ENCODE measurements at places on chromosomes 4 and X.

DNA sequence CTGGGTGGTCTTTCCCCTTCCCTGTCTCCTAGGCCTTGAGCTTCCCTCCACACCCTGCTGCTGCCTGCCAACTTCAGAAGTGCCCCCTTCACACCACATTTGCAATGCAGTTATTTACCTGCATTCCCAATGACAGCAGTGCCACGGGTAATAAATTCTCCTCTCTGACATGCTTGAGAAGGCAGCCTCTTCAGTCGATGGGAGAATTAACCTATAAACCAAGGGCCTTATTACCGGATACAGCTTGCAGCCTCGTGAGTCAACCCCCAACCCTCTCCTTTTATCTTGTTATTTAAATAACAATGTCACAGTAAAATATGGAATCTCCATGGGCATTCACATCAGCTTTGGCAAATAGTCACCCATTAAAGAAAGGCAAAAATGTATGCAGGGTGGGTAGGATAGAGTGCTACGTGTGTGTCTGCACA lies 34.7 kb upstream of the LGI2 start:
- no peak for DNase-seq

GRCh38 chr4:55808632-55809031 lies 11.0 kb upstream of the EXOC1L start:
- no peak for DNase-seq

- DNase-seq = no peak
Measured at GRCh38 chr4:31595496-31595895, 875.3 kb downstream of the PCDH7 start.

- no peak for DNase-seq
Measured at GRCh38 chr4:68272380-68272779, 26.9 kb upstream of the TMPRSS11B start.

DNA sequence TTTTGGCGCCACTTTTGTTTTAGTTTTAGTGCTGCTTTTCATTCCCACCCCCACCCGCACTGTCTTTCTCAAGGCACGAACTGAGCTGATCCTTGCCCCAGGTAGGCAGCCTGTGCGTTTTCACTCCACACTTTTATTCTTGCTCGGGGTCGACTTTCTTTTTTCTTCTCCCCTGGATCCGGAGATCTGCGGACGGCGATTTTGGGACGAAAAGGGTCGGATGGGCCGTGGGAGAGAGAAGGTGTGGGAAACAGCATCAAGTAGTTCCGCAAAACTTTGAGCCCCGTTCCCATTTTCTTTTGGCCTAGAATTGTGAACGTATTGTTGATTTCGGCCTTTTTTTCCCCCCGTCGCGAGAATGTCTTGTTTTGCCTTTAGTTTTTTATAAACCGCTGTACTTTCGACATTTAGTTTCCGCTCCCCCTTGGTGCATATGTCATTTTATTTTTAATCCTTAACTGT lies 531 bp downstream of the STAG2 start:
- no peak for DNase-seq

GRCh38 chrX:1453951-1454785 lies 1.5 kb upstream of the ASMTL start:
- DNase-seq = peak; percentile 83

DNA sequence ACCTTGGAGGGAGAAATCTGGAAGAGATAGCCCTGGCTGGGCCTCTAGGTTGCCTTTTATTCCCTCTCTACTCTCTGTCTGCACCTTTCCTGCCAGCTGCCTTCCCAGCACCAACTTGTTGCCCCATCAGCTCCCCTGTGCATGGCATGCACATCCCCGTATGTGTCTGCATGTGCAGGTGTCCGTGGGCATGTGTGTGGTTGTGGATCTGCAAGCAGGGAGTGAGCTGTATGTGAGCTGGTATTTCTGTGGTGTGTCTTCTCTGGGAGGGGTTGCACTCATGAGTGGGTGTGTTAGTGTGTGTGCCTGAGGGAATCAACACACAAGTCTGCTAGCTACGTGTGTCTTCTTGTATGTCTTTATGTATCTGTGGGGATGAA lies 9.9 kb downstream of the L1CAM start:
- no peak for DNase-seq

- DNase-seq = no peak
Measured at GRCh38 chr4:107712236-107712635, 7.8 kb downstream of the PAPSS1 start.

- no peak for DNase-seq
Measured at GRCh38 chrX:137212078-137212632, 178.4 kb upstream of the GPR101 start.

GRCh38 chr4:126874533-126874932 lies 758.2 kb upstream of the INTU start:
- DNase-seq = no peak

DNA sequence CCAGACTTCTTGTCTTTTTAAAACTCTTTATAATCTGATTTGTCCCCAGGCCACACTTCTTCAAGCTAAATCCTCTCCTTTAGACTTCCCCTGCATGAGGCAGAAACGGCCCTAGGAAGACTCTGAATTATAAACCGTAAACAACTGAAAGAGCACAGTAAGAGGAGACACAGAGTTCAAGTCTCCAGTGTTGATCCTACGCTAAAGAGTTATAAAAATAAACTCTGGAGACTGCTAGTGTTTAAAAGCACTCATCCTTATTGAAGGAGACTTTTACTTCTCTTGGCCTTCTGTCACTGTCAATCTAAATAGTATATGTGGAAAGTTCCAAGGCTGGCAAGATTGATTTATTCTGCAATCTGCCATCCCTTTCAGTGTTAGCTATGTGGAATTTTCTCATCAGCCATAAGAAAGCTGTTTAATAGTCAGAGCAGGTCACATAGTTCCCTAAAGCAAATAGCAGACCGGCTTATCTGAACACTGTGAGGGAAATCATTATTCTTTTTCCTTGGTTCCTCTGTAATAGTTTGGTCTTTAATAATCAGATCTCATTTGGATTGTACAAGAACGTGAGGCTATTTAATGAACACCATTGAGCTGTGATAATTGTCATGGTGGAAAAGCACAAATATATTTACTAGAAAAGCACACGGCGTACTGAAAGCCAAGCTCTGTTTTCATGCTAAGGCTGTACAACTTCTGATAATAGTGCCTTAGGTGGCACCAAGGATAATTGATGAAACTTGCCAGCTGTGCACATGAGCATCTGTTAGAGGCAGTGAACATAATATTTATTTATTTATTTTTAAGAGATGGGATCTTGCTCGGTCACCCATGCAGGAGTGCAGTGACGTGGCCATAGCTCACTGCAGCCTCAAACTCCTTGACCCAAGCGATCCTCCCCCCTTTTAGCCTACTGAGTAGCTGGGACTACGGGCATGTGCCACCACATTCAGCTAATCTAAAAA lies 157.7 kb downstream of the CEP135 start:
- DNase-seq = no peak

DNA sequence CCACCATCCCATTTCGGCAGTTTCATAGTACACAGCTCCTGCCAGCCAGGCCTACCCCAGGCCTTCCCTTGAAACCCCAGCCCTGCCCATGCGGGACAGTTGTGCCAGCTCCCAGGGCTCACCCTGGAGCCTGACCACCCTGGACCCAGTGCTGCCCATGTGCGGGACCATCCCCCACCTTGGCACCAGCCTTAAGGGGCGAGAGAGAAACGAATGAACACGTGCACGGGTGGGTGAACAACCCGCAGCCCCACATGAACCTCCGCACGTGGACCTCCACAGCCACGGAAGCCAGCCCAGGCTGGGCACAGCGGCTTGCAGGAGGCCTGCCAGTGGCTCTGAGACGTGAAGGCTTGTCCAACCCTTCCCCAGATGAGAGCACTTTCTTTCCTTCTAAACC lies 76.0 kb upstream of the MXD4 start:
- DNase-seq = no peak

DNA sequence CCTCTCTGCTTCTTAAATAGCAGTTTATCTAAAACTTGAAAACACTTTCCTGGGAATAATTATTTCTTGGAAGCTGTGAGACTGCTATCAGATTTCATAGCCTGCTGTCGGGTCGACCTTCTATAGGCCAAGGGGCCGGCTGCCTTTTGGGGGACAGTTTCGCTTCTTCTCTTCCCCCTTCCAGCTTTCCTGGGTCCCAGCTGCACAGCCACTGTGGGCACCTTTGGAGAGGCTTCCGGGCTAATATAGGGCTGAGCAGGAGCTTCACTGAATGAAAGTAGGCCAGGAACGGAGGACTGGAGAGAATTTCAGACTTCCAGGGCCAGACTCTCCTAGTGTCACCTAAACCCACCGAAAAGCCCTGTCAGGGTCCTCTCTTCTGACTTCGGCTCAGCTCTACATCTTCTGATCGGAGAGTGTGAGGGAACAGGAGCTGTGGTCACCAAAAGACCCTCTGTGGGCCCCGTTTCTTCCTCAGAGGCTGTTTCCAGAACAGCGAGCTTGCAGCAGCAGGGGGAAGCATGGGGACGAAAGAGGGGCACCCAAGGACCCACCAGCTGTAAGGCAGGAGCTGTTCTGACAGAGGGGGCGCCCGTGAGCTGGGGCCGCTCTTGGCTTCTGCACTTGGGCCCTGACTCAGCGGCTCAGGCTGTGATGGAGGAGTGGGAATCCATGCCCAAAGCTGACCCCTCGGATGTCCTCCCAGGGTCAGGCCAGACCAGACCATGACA lies 620.6 kb downstream of the BCOR start:
- no peak for DNase-seq

GRCh38 chr4:187602339-187603092 lies 393.1 kb upstream of the ZFP42 start:
- DNase-seq = no peak

GRCh38 chr4:1552451-1552850 lies 131.7 kb downstream of the FAM53A start:
- DNase-seq = no peak

DNA sequence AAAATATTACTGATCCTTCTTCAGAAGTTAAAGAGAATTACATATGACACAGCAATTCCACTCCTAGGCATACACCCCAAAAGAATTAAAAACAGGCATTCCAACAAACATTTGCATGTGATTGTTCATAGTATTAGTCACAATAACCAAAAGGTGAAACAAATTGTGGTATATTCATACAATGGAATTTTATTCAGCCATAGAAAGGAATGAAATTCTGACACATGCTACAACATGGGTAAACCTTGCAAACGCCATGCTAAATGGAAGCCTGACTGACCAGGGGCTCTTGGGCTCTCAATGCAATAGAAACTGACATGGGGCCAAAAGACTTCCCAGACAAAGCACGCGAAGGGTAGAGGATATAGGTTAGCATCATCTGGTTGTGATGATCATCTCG lies 62.1 kb upstream of the S100G start:
- no peak for DNase-seq

GRCh38 chrX:24760363-24761000 lies 66.8 kb downstream of the POLA1 start:
- DNase-seq = no peak

DNA sequence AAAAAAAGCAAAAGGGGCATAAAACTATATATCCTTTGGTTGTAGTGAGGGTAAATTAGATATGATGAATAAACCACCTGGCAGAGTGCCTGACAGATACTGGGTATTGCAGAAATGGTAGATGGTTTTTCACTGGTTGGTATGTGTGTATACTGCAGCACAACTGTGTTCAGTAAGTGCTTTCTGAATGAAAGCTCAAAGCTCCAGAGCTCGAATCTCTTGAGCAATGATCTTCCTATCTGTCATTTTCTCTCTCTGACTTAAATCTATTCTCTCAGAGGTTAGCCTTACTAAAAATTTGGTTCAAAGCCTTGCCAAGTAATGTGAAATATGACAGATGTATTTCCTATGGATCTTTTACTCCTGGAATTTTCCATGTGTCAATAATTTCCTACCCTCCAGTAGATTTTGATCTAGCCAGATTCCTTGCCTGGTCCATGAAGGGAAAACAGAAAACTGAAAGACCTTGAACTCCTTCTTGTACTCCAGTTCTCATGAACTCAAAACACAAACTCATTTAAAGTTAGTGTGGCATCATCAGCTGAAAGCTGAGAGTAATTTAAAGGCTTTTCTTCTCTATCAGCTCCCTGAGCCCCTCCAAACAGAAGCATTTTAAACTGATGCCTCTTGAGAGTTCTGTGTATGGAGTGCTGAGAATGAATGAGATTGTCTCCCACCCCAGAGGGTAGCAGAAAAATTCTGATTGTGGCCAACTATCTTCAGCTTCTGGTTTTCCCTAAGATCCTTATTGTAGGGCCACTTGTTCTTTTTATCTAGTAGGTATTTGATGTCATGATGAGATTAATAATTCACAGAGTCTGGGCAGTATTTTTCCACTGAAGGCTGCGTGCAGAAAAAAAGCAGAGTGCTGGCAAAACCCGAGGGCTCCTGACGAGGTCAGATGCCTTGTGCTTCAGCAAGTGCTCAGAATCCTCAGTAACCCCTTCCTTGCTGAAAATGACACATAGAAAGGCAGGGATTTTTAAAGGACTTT lies 363.4 kb upstream of the BOD1L1 start:
- peak; percentile 55 for DNase-seq

DNA sequence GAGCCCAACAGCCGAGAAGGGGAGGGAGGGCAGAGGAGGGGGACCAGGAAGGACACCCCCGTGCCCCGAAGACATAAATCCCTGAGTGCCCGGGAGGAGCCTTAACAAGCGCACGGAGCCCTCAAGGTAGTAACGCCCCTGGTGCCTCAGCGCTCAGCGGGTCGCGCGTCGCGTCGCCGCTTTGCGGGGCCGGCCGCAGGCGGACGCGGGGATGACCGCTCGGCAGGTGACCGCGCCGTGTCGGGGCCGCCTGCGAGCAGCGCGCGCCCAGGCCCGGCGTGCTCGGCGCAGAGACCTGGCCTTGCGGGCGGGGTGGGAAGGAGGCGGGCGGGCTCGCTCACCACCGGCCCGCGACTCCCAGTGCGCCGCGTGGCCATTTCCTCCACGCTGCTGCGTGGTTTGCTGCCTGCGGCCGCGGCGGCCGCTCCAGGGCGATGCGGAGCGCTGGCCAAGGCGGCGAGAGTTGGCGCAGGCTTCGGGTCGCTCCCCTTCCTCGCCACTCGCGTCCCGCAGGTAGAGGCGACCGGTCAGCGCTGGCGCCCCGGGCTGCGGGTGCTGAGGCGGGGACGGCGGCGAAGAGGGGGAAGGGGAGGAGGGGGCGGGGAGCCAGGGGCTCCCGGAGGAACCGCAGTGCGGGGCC lies 632 bp downstream of the CCSER1 start:
- no peak for DNase-seq

DNA sequence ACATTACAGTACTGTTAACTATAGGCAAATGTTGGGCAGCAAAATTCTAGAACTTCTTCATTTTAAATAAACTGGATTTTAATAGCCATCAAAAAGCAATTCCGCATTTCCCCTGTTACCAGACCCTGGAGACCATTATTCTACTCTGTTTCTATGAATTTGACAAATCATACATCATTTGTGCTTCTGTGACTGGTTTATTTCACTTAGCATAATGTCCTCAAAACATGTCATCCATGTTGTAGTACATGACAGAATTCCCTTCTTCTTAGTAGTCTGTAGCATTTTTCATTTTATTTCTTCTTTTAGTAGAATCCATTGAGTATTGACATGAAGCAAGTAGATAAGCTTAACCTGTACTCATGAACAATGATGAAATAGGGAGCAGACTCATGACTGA lies 59.4 kb upstream of the PPP4R3C start:
- no peak for DNase-seq

DNA sequence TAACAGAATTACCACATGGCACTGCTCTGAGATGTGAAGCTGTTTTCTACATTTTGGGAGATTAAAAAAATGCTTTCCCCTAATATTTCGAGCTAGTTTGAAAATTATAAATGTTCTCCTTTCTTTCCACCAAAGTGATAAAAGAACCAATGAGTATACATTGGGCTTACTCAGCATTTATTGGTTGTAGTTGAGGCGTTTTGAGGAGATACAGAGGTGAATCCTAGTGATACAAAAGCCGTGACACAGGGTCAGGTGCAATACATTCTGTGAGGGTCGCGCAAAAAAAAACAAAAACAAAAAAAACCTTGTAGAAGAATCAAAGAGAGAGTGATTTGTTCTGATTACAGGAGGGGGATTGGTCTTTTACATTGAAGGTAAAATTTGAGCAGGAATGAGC lies 32.4 kb upstream of the CYP4V2 start:
- DNase-seq = no peak

Data from A549 (cell line).